Smooth muscle cell of the umbilical artery (primary cell): ENCODE measurements at places on chromosomes 3 and 15. TPM values are rescaled to one million over a fixed set of nuclear protein-coding genes. Genes with fewer than 3 reads are reported as not detected.

Gene FBXO22
- total RNA-seq, result 65.9 and 87.8 TPM in 2 replicates

Gene KLHL6
- under 0.01 TPM in 2 replicates for total RNA-seq

Gene PPP1R14D
- not detected in 2 replicates for total RNA-seq

Gene PODXL2
- total RNA-seq, result 6.8 and 10.9 TPM in 2 replicates

Gene ROPN1
- not detected in 2 replicates for total RNA-seq
